ENCODE measurements at places on chromosomes 13 and 19.

GRCh38 chr13:77431449-77431848 is 104.1 kb upstream of the SCEL start:
- no peak for DNase-seq

DNA sequence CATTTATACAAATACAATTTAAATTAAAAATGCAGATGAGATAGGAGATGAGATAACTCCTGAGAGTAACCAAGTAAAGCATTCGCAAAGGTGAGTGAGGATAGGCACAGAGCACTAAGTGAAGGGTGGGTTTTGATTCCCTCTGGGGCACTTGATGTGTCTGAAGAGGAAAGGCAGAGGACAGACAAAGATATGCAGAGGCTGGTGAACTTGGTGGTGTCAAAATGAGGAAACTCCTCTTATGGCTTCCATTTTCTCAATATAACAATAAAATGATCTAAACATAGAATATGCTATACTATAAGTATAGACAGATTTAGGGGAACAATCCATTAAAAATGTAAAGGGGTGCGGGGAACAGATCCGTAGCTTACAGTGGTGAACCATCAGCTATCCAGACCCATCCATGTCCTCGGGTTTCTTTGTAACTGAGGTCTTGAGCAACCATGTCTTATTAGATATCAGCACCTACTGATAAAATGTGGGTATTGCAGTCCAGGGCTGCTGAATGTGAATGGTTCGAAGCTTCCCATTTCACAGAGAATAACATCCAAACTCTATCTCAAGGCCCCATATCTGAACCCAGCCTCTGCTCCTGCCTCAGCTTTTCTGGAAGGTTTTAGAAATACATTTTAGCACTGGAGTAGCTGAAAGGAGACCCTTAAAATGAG is 73.9 kb upstream of the SLC10A2 start:
- DNase-seq: peak; percentile 9

- DNase-seq: no peak
These were observed 5.2 kb upstream of the OR10H1 start for GRCh38 chr19:15820646-15821045.

GRCh38 chr13:37123337-37123736 is 17.9 kb upstream of the CSNK1A1L start:
- no peak for DNase-seq

- no peak for DNase-seq
These were observed 133.0 kb downstream of the ATP11A start for GRCh38 chr13:112822851-112823250.

GRCh38 chr13:97122381-97122996 is 99.6 kb upstream of the MBNL2 start:
- DNase-seq: no peak

GRCh38 chr19:47631681-47632446 is 22.9 kb downstream of the BICRA start:
- no peak for DNase-seq

DNA sequence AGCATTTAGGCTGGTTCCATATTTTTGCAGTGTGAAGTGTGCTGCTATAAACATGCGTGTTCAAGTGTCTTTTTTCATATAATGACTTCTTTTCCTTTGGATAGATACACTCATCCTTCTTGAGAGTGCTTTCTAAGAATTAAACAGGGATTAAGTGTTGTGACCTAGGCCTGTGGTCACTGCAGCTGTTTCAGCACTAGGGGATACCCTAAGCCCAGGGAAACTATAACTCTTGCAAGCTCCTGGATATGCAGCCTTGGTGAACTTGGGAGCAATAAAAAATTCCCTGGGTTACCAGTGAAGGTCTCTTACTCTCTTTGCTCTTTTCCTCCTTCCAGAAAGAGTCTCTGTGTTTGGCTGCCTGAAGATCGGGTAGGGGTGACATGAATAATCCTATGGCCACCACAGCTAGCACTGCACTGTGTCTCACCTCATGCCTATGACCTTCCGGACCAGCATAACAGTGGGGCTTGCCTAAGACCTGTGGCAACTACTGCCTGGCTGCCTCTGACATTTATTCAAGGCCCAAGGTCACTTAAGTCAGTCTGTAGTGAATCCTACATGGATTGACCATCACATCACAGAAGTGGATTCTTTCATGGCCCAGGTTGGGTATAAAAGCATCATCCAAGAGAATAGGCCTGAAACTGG is 799.7 kb downstream of the DACH1 start:
- DNase-seq: no peak

DNA sequence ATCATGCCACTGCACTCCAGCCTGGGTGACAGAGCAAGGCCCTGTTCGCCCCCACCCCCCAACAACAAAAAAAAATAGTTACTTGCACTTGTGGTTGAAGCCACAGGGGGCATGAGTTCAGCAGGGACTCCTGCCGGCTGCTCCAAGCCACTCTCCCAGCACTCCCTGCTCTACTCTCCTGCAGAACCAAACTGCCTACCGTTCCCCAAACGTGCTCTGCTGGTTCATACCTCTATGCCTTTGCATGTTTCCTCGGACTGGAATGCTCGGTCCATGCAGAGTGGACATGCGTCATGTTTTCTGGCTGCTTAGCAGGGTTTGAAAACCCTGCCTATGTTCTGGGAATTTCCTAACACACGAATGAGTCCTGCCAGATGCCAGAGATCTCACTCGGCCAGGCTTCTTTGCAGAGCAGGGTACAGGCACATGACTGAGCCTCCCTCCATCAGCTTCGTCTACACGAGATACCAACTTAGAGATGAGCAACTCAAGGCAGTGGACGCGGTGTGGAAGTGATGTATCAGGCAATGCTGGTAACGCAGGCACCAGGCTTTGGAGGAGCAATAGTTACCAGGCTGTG is 8.5 kb upstream of the SLC25A15 start:
- no peak for DNase-seq

DNA sequence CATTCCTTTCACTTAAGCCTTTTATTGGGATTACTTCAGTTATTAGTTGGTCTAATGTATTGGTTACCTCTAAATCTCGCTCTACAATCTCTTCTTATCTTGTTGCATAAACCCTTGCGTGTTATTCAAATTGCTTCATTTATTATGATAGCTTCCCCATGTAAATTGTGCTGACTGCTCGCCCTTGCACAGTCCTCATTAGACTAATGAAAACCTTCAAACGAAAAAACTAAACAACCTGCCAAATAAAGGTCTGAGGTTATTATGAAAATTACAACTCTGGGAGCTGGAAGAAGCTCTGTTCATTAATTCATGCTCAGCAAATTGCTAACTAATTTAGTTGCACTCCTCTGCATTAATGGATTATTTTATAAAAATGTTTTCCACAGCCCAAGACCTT is 320.1 kb downstream of the DACH1 start:
- no peak for DNase-seq

GRCh38 chr19:51573331-51573730 is 2.2 kb downstream of the ZNF175 start:
- DNase-seq: no peak

- no peak for DNase-seq
These were observed 769.1 kb downstream of the PCDH9 start for GRCh38 chr13:66461021-66461420.

DNA sequence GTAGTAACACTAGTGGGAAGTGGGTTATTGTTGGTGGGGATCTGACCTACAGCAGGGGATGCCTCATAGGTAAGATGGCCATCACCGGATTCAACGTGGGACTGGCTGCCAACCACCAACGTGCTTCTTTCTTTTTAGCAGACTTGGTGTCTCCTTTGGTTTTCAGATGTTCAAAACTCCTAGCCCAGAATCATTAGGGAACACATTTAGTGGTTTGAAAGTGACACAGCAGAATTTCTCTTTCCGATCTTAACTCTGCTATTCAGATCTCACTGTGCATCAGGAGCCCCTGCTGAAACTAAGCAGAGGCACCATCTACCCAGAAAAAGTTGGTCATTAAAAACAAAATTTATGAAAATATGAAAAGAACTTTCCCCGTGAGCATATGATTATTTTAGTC is 36.7 kb upstream of the PCDH8 start:
- DNase-seq: no peak

GRCh38 chr13:109651311-109651710 is 135.1 kb downstream of the IRS2 start:
- no peak for DNase-seq

GRCh38 chr13:41562541-41563178 is 105.3 kb downstream of the RGCC start:
- no peak for DNase-seq

DNA sequence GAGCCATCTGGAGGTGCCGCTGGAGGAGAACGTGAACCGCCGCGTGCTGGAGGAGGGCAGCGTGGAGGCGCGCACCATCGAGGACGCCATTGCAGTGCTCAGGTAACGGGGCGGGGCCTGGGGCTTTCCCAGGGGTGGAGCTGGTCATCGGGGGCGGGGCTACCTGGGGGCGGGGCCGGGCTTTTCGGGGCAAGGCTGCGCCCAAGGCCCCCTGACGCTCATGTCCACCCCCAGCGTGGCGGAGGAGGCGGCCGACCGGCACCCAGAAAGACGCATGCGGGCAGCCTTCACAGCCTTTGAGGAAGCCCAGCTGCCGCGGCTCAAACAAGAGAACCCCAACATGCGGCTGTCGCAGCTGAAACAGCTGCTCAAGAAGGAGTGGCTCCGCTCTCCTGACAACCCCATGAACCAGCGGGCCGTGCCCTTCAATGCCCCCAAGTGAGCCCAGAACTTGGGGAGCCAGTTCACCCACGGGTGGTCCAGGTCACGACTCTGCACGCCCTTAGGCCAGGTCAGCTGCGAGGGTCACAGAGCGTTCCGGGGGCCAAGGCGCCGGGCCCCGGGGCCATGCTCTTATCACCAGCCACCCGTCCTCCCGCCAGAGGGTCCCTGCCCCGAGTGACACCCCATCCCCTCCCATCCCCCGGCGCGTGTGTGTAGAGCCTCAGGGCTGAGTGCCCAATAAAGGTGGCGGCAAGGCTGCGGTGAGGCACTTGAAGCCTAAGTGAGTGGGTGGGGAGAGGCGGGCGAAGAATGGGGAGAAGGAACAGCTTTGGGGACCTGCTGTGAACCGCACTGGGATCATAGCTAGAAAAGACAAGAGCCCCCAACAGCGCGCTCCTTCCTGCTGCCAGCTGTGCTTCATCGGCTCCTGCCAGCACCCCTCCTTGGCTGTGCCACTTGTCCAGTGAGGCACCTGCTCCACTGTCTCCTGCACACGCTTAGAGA is 10.7 kb downstream of the CCDC124 start:
- DNase-seq: no peak

DNA sequence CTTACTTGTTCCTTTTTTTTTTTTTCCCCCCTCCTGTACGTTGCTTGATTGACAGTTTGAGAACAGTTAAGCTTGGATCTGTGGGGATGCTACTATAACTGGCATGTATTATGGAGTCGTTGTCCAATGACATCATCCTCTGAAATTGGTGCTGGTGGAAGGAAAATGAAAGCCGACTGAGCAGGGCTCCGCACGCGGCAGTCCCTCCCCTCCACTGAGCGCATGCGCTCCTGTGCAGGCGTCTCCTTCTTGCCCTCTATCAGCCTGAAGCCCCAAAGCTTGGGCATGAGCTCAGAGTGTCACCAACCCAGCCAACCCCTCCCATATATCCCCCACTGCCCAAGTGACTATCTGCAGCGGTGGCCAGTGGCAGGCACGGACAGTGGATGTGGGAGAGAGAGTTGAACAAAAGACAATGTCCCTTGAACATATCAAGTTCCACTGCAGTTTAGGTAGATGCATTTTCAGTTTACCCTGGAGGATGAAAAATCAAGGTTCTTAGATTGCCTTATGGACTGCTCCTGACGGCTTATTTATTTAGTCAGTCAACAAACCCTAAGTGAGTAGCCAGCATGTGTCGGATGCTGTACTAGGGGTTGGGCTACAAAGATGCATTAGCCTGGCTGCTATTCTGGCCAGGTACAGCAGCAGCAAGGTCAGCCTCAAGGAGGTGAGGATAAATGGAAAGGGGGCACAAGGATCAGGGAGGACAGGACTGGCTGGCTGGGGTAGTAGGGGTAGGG is 20.8 kb downstream of the MBNL2 start:
- DNase-seq: no peak

GRCh38 chr13:99260216-99260615 is 2.0 kb upstream of the GPR18 start:
- DNase-seq: no peak

DNA sequence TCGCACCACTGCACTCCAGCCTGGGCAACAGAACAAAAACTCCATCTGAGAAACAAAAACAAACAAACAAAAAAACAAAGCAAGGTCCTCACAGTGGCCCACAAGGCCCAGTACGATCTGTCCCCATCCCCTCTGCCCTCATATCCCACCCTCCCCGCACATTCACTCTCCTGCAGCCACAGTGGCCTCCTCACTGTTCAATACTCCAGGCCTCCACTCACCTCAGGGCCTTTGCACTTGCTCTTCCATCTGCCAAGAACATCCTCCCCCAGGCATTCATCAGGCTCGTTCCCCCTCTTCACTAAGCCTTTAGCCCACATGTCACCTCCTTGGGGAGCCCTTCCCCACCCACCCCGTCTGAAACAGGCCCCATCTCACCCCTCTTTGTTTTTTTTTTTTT is 4.6 kb downstream of the TMEM143 start:
- DNase-seq: no peak

GRCh38 chr13:89402211-89402610 is 1731.0 kb downstream of the SLITRK5 start:
- no peak for DNase-seq

- no peak for DNase-seq
These were observed 10.5 kb downstream of the SIRT2 start for GRCh38 chr19:38888876-38889275.

DNA sequence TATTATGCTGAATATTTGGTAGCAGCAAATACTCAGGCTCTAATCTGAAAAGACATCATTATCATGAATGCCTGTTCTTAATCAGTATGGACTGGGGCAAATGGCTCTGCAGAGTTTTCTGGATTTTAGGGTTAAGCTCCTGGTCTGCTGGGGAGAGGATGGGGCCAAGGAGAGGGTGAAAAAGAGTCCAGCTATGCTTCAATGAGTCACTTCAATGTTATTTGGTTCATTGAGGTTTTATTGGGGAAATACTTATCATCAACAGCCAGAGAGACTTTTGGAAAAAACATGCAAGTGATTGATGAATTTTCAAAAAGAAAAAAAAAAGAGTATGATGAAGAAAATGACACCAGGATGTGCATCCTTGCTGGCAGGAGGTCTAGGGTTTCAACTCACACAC is 278.3 kb downstream of the UQCRFS1 start:
- no peak for DNase-seq

DNA sequence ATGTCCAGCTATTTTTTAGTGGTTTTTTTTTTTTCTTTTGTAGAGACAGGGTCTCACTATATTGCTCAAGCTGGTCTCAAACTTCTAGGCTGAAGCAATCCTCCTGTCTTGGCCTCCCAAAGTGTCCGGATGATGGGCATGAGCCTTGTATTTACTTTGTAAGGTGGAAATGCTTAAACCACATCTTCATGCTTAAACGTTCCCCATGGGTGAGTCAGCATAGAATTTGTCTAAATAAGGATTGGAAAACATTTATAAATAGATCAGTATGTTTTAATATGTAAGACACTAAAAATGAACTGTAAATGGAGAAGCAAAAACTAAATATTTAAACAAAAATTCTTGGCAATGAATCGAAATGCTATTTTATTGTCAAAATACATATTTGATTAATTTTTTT is 698.0 kb downstream of the PCDH9 start:
- DNase-seq: no peak

DNA sequence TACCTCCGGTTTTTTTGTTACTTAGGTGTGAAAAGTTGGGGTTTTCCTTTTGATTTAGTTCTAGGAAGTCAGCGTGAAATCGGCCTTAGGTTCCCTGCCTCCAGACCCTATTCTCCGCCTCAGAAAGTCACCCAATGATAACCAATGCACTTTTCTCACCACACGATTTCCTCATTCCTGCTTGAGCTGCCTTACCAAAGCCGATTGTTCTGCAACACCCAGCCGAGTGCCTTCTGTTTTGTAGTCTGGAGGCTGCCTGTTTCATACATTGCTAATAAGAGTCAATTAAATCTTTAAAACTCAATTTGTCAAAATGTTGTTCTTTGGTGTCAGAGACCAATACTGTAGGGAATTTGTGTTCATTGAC is 39.7 kb downstream of the GJA3 start:
- DNase-seq: no peak
